ACHN (cell line): ENCODE measurements at places on chromosomes 1 and 21.
A peak's percentile ranks its signal among the peaks of the same experiment; 100 is the strongest.

DNA sequence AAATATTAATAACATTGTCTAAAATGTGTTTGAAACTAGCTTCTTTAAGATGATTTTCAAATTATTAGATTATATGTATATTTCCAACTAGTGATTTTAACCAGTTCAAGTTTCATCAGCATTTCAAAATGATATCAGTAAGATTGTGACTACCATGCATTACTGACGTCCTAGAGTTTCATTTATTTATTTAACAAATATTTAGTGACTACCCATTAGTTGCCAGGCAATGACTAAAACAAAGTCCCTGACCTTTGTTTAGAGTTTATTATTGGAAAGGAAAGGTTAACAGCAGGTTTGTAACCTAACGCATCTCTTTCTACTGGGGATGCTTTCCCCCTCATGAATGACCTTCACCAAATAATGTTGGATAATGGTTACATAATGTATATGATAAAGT is 7.6 kb upstream of the C4BPB start:
- DNase-seq, result no peak

DNA sequence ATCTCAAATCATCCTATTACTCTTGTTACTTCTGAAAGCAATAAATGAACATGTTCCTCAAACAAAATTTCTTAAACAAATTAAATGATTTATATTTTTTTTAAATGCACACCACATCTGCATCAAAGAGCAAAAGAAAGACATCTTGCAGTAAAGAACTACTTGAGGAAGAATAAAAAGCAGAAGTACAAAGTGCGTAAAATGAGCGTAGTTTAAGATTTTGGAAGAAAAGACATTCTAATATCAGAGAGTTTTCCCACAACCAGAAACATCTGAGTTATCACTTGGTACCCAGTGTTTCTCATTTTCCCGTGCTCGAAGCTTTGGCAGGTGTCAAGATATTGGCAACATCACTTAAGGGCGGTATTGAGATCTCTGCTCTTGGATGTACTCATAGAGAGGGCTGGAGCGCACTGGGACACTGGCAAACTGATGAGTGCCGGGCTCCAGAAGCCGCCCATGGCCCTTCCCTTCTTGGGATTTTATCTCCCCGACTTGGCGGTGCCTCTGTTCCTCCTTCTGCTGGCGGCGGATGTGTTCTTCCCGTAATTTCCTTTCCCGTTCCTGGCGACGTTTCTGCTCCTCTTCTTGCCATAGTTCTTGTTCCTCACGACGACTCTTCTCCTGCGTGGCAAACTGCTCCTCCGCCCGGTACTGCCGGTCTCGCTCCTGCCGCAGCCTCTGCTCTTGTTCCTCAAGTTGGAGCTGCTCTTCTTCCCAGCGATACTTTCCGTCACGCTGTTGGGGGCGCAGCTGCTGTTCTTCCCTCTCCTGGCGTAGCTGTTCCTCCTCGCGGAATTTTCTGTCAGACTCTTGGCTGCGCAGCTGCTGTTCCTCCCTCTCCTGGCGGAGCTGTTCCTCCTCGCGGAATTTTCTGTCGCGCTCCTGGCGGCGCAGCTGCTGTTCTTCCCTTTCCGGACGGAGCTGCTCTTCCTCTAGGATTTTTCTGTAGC is 7.9 kb downstream of the TCHH start:
- DNase-seq, result no peak

GRCh38 chr1:61268546-61269240 is 186.3 kb downstream of the NFIA start:
- no peak for DNase-seq

GRCh38 chr21:31731056-31731856 is 662 bp downstream of the SCAF4 start:
- DNase-seq, result peak; percentile 39

- no peak for DNase-seq
Observed at GRCh38 chr1:18283601-18284385, 176.2 kb downstream of the IGSF21 start.

DNA sequence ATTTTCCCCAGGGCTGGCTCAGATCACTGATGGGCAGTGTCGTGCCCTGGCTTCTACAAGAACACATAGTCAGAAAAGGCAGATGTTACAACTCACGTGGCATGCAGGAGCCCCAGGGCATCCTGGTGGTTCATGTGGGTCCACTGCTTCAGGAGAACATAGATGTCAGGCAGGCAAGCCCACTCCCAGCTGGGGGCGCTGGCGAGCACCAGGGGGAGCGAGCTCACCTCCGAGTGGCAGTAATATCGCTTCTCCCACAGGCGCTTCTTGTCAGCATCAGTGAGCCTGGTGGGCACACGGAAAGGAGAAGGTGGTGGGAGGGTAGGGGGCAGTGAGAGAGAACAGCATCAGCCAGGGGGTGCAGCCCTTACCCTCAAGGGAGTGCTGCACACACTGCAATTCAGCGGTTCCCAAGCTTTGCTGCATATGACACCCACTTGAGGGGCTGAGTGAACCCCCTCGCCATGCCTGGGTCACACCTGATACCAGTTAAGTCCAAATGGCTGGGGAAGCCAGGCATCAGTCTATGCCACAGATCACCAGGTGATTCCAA is 34.3 kb upstream of the PPP1R15B start:
- peak; percentile 60 for DNase-seq

- no peak for DNase-seq
Observed at GRCh38 chr1:62361431-62361830, 42.2 kb upstream of the KANK4 start.

DNA sequence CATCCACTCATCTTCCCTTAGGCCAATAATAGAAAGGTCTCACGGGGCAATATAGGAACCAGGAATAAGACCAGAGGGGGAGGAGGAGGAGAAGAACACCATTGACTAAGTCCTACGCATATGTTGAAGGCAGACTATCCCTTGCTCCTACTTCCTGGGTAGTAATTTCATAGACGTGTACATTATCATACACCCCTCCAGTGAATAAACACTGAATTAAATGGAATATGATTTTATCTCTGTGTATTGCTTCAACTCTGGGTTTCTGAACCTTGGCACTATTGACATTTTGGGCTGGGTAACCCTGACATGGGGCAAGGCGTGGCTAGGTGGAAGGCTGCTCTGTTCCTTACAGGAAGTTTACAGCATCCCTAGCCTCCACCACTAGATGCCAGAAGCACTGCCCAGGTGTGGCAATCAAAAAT is 17.3 kb upstream of the FHAD1 start:
- DNase-seq, result no peak

DNA sequence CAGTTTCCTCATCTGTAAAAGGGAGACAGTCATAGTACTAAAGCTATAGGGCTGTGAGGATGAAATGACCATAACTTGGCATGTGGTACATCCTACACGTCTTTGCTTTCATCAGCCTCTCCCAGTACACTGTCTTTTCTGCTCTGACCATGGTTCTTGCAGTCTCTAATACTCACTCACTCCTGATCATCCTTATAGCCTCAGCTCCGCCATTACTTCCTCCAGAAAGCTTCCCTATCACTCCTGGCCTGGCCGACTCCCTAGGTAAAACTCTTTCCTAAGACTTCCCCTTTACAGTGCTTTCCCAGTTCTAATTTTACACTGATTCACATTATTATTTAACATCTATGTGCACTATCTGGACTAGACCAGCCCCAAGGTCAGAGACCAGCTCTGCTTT is 5.0 kb upstream of the MRPL24 start:
- DNase-seq, result no peak

DNA sequence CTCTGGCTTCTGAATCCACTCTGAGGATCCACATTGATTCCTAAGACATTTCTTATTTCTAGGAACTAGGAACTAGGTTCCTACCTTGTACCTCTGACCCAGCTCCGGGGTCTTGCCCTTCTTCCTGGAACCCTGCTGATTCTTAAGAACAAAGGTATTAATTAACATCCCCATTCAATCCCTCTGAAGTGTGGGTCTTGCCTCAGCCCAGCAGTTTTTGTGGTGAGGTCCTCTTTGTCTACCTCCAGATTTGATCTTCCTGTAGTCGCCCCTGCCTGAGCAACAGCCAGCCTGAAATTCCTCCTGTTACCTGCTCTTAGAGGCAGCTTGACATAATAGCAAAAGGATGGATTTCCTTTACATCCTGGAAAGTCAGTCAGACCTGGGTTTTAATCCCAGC is 46.7 kb upstream of the CAMK1G start:
- no peak for DNase-seq

DNA sequence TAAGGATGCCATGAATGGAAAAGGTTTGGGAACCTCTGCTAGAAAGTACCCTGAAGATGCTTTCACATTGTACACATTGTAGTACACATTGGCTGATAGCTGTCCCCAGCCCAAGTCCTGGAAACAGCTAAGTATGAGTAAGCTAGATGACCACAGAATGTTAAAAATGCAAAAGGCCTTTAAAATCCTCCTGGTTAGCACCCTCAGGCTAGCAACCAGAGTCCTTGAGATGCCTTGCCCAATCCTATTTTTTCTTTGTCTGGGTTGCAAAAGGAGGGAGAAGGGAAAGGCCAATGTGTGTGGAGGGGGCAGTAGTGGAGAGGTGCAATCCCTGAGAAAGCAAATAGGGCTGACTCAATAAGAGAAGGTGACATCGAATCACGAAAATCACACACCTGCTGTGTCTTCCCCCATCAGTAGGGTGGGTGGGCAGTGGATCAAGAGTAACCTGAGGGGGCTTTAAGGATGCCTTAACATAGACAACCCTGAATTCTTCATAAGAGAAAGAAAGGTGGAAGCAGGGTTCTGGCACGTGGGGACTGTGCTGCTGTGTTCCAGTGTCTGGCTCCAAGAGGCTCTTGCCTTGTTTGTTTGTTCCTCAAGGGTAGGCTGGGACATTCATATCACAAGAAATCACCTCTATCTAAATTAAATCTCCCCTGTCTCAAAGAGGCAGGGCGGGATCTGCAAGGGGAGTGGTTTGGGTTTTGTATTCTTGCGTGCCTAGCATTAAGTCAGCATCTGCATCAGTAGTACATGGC is 266.2 kb upstream of the PLXNA2 start:
- peak; percentile 50 for DNase-seq

GRCh38 chr1:200342511-200343311 is 67.1 kb downstream of the ZNF281 start:
- DNase-seq, result no peak

DNA sequence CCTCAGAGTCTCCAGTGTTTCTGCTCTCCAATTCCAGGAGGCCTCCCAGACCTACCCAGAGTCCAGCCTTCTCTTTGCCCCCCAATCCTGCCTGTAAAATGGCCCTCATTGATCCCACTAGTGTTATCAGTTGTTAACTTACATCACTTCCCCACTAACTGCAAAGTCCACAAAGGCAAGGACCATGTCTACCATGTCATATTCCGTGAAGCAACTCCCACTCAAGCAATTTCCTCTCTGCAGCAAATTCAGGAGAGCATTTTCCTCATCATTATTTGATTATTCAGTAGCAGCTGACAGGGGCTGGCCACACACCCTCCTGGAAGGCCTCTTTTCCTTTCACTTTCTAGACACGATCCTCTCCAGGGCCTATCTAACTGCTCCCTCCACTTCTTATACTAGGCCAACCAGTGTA is 153.5 kb downstream of the RERE start:
- peak; percentile 63 for DNase-seq

DNA sequence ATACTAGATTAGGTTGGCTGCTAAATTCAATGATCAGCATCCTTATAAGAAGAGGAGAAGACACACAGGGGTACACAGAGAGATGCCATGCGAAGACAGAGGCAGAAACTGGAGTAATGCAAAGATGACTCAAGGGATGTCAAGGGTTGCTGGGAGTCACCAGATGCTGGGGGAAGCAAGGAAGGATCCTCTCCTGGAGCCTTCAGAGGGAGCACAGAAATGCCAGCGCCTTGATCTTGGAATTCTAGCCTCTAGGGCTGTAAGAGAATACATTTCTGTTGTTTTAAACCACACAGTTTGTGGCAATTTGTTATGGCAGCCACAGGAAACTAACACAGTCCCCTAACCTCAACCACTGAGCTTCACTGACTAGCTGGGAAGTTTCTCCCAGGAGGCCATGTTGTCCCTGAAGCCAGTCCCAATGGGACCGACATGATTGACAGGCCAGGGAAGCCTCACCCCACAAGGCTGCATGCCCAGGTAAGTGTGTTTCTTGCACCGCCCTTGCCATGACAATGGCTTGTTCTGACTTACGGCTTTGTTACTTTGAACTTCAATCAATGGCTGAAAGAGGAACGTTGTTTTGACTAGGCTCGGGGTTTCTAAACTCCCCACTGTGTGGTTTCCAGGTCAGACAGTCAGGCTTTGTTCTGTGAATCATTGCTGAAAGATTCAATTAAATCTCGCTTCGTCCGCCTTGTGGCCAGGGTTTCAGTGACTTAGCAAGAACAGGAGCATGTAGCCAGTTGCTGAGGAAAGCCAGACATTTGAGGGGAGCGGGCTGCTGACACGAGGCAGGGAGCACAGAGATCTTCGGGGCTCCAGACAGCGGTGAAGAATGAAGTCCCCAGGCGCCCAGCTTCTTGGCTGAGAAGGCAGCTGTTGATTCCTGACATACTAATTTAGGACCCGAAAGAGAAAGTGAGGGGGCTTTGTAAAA is 62.3 kb downstream of the RUNX1 start:
- no peak for DNase-seq

GRCh38 chr1:81799939-81800694 is 617 bp upstream of the ADGRL2 start:
- DNase-seq, result peak; percentile 76

DNA sequence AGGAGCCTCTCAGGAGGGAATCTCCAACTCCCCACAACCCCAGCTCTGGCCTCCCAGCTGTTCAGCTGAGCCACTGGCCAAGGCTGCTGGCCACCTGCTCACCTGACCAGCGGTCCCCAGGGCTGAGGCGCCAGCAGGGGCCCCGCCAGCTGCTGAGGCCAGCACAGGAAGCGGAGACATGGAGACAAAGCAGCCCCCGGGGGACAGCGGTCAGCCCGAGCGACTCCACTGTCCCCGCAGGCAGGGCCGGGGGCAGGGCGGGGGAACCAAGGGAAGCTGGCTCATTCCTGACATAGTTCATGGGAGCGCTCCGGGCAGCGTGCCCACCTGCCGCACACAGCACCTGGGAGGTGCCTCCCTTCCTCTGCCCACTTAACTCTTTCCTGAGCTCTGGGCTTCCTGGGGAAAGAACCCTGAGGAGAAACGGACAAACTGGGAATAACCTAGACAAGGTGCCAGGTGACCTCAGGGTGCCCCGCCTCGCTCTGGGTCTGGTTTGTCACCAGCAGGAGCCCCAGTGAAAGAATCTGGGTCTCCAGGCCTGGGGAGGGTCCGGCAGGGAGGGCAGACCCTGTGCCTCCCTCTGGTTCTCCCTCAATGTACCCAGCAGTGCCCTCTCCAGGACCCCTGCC is 10.7 kb downstream of the EPHA2 start:
- peak; percentile 72 for DNase-seq

GRCh38 chr1:246146804-246147523 is 360.1 kb downstream of the SMYD3 start:
- DNase-seq, result no peak
